Head of caudate nucleus (tissue), 42 donors: ENCODE measurements at places on chromosomes 4 and X.
A peak's percentile ranks its signal among the peaks of the same experiment; 100 is the strongest.

GRCh38 chrX:12467321-12467720, 323.9 kb upstream of the PRPS2 start:
- DNase-seq, result no peak

DNA sequence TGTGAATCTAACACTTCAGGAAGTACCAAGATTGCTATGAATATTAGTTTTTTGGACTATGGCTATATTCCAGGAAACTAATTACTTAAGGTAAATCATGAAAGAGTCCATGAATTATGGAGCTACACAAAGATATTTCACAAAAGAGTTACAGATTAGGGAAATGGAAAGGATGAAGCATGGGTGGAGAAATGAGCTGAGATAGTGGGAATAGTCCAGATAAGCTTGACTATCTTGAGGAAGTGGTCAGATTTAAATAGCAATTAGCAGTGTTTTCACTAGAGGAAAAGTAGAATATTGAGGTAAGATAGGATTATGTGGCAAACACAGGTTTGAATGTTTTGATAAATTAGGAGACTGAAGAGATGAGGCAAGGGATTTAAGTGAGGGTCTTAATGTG, 42.1 kb upstream of the C1GALT1C1 start:
- no peak for DNase-seq

DNA sequence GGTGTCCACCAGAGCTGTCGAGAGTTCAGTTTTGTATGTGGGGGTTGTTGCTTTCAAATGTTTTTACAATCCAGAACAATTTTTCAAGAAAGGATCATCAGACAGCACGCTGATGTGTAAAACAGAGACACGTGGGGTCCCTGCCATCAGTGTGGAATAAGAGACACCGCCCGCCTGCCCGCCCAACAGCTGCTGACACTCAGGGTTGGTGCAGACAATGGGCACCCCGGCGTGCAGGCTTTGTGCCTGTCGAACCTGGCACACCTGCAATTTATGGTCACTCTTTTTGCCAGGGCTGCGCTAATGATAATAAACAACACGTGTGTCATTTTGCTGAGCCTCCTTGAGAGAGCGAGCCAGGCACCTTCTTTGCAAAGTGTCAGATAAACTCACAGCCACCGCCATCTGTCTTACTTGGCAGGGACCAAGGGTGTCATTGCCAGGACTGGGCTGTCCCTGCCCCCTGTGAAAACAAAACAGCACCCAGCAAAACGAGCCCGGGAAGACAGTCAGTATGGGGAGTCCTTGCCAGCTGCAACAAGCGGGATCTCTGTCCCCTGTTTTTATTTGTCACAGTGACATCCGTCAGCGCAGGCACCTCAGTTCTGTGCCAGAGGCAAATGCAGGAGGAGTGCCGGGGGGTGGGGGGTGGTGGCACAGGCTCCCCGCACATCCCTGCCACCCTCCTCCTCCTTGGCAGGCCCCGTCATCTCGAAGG, 69.1 kb downstream of the PSAPL1 start:
- peak; percentile 94 for DNase-seq

GRCh38 chr4:139368998-139369397, 66.7 kb upstream of the NDUFC1 start:
- DNase-seq, result no peak

GRCh38 chr4:108888769-108889168, 125.9 kb upstream of the ETNPPL start:
- no peak for DNase-seq

GRCh38 chrX:129697204-129697829, 41.5 kb upstream of the XPNPEP2 start:
- no peak for DNase-seq

- DNase-seq, result no peak
These were observed 94.6 kb downstream of the HPGD start for GRCh38 chr4:174427571-174428140.

- no peak for DNase-seq
These were observed 23.8 kb upstream of the PLK4 start for GRCh38 chr4:127856813-127857447.

DNA sequence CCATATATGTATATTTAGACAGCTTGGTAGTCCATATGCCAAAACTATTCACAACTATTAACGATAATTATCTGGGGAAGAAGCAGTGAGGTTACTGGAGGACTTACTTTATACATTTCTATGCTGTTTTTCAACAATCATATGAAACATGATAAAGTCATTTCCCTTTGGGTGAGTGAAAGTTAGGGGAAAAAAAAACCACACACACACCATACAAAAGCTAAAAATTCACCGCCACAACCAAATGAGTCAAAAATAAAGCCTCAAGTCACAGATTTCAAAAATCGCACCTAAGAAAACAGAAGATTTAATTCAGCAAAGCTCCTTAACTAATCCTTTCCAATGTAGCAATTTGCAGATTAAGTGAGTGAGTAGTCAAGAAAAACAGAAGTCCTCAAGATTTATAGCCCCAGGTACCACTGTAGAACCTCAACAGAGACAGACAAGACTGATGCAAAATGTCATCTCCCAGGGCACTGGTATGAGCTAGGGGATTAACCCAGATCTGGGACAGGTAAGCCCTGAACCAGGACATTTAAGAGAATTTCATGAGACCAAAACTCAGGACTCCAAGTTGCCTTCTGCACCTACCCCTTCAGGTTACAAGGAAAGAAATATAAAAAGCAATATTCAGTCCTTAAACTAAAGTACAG, 35.1 kb downstream of the SYTL4 start:
- no peak for DNase-seq

DNA sequence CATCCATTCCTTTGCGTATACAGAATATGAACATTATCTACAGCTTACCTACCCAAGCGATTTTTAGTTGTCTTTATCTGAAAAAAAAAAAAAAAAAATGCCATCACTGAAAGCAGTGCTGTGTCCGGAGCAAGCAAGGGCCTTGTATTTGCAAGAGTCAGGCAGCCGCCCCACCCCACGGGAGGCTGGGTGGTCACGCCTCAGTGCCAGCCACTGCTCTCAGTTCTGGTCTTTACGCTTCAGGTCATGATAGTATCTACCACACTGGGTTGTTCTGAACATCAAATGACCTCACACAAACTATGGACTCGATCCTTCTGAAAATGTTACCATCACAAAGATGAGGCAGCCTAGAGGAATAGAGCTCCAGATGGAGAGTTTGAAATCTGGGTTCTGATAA, 62.7 kb upstream of the HELT start:
- no peak for DNase-seq

GRCh38 chrX:65866773-65867172, 173.1 kb downstream of the VSIG4 start:
- DNase-seq, result no peak

DNA sequence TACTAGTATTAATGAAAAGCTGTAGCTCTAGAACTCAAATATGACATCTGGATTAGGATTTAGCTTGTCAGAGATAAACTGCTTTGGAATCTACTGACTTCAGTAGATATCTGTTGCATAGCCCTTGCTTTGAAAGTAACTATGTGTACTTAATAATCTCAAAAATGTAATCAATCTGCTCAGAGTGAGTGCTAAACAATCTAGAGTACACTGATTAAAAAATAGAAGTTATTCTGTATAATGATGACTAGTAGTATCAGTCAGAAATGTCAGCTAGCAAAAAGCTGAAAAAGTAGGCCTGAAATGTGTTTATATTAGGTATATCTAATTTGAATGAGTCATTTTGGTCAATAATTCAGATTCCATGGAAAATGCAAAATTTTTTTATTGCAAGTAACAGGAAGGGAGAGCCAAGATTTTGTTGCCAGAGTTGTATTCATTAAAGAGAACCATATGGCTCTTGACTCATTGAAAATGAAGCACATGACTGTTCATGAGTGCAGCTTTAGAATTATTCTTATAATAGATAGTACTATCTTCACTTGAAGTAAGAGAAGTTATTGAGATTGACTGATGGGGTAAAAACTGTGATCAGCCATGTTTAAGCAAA, 20.0 kb downstream of the CLCN3 start:
- DNase-seq, result no peak

DNA sequence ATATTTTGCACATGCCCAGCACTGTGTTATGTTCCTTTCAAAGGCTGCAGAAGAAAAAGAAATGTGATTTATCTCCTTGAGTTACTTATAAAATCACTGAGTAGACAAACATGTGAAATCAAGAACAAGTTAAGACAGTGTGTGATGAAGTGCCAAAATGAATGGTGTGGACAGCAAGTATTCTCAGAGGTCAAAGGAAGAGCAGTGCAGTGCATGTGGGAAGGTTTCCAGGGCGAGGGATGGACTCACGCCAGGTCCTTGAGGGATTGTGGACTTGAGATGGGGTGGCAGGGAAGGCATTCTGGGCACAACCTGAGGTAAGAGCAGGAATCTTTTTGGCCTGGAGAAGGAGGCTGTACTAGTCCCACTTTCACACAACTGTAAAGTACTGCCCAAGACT, 115.5 kb downstream of the FNIP2 start:
- DNase-seq, result no peak

DNA sequence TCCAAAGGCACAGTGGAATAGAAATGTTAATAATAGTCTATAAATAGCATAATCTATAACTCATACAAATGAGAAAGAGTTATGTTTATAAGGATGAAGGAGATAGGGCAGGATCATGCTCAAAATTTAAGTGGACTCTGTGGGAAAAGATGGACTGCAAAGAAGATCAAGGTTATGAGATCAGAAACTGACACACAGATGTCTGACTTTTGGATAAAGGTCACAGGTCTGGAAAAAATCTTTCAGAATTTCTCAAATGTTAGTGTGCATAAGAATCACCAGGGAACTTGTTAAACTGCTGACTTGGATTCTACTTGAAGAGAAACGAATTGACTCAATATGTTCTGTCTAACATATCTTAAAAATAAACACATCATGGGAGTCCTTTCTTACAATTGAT, 104.1 kb downstream of the FSTL5 start:
- no peak for DNase-seq

DNA sequence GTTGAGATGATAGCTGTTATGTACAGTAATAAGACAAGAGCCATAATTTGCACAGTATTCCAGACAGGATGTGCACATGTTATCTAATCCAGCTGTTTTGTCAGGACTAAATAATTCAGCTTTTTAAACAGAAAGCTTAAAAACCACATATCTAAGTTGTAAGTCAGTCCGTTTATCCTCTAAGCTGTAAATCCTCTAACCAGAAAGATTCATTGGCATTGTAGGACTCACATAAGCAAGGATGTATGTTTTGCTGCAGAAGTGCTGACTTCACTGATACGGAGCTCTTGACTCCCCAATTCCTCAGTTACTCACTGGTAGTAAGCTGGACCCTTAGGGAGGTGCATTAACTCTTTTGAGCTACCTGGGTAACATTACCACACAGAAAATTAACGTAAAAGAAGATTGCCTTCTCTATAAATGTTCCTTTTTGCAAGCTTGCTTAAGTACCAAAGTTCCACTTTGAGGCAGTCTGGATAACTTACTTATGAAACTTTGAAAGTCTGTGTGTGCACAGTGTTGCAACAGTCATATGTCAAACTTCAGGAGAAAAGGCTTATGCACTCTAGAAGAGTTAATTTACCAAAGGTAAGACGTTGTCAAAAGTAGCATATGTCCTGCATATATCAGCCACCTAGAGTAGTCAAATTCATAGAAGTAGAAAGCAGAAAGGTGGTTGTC, 58.3 kb upstream of the MAGEB2 start:
- no peak for DNase-seq

DNA sequence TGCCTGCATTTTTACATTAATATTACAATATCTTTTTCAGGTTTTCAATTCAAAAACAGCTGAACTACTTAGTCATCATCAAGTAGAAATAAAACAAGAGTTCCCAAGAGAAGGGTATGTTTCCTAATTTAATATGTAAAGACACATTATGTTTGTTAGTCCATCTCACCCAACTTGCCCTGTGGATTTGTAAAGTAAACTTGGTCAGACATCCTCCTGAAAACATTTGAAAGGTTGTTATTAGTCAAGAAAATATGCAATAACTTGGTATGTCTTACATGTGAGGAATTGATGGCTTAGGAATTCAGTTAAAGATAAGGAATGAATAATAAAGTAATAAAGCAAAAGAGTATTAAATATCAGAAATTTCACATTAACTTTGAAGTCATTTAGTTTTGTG, 12.2 kb downstream of the GK start:
- DNase-seq, result no peak

DNA sequence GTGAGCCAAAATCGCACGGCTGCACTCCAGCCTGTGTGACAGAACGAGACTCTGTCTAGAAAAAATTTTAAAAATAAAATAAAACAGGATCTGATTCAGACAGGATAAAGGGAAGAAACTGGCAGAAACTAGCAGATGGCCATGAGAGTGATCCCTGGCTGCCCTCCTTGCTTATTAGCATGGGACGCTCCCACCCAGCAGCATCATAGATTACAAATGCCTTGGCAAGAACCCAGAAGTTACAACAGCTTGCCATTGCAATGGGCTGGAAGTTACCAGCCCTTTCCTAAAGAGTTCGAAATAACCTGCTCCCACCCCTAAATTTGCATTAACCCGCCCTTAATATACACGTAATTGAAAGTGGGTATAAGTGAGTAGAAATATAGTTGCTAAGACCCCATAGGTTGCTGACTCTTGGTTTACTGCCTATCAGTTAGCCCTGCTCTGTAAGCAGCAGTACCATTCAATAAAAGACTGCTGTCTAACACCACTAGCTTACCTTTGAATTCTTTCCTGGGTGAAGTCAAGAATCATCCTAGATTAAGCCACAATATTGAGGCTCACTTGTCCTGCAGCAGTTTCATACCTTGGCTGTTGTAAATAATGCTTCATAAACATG, 9.1 kb upstream of the XAGE2 start:
- DNase-seq, result no peak

DNA sequence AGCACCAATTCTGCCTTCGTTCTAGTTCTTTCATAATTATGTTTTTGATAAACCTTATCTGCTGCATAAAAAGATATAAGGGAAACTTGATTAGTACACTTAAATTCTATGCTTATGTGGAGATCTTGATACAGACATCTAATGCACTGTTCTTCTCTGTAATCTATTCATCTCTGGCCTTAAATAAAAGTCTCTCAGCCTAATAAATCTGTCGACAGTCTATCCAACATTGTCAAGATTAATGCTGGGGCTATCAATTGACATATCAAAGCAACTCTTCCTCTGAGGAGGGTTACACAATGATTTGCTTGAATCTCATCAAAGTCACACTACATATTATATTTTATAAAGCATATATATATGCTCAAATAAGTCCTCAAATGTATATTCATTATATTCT, 545.5 kb downstream of the SPOCK3 start:
- no peak for DNase-seq

- DNase-seq, result no peak
These were observed 68.4 kb upstream of the IQCM start for GRCh38 chr4:149884046-149884445.

- DNase-seq, result no peak
These were observed 16.0 kb upstream of the RBM3 start for GRCh38 chrX:48558271-48558670.

GRCh38 chrX:47091149-47091775, 13.0 kb downstream of the RGN start:
- no peak for DNase-seq

GRCh38 chr4:23789762-23790161, 100.1 kb downstream of the PPARGC1A start:
- no peak for DNase-seq

GRCh38 chr4:144787365-144788258, 141.7 kb downstream of the HHIP start:
- no peak for DNase-seq

GRCh38 chrX:108664701-108665100, 71.7 kb downstream of the IRS4 start:
- DNase-seq, result no peak
